ENCODE measurements at places on chromosomes 2 and 18.

- DNase-seq = no peak
Measured at GRCh38 chr2:226423498-226423960, 376.1 kb downstream of the IRS1 start.

DNA sequence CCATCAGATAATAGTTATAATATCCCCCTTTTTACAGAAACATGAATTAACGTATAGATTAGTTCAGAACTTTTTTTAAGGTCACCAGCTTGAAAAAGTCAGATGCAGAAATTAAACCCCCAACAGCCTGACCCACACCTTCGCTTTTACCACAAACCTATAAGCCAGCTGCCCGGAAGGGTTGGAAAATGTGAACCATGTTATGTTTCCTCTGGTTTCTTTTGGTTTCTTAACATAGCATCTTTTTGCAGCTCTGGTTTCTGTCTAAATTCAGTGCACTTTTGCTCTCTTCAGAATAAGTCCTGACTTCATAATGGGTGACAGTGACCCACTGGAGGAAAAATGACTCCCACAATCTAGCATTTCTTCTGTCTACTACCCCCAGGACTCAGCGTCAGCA is 381.7 kb upstream of the DDX18 start:
- DNase-seq = no peak

DNA sequence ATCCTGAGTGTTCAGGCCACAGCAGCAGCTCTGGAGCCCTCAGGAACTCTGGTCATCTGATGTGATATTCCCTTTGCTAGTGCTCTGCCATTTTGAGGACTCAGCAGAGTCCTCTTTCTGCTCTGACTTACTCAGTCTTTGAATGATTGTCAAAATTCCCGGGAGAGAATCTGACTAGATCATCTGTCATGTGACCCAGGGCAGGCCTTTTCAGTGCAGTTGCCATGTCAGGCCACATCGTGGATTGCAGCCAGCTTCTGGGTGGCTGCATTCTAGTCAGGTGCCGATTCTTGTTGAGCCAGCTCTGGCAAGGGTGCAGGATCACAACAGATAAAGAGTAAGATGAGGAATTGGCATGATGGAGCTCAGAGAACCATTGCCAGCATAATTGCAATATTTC is 795.6 kb downstream of the CPS1 start:
- no peak for DNase-seq

GRCh38 chr2:161232571-161232970 is 72.3 kb downstream of the TANK start:
- DNase-seq = no peak

DNA sequence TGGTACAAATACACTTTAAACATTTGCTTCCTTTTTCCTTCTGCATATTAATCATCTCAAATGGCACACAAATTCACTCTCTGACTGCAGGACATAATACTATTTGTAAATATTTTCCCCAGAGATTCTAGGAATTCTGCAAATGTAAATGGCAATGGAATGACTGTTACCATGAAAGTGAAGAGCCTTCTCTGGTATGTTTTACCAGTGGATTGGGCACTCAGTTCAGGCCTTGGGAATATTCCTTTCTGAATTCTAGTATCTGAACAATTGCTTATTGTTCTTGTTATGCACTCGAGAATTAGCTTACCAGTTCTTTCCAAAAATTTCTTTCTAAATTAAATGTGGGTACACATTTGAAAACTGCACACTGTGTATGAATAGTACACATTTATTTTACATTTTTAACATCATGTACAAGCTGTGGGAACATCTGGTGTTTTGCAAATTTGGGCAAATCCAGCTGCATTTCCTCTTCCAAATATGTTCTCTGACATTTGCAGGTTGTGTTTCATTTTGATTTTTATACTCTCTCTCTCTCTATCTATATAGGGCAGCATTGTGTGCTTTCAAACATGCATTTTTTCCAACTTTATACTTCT is 289.1 kb downstream of the NBAS start:
- DNase-seq = no peak

DNA sequence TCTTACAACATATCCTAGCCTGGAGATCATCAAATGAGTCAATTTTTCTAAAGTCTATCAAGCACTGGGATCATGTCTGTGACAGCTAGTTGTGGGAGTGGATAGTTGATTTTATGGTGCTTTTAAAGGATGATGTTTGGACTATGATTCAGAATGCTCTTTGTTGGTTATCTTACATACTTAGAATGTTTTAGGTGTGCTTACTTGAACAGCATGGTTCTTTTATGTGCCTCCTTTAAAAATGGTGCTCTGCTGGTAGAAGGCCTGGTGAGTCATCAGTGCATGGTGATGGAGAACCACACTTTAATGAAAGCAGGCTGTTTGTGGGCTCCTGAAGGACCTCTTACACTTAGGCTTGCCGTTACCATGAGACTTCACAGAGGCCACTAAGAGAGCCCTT is 682.7 kb upstream of the FANCL start:
- DNase-seq = no peak

- no peak for DNase-seq
Measured at GRCh38 chr2:39220136-39220535, 23.6 kb downstream of the CDKL4 start.

DNA sequence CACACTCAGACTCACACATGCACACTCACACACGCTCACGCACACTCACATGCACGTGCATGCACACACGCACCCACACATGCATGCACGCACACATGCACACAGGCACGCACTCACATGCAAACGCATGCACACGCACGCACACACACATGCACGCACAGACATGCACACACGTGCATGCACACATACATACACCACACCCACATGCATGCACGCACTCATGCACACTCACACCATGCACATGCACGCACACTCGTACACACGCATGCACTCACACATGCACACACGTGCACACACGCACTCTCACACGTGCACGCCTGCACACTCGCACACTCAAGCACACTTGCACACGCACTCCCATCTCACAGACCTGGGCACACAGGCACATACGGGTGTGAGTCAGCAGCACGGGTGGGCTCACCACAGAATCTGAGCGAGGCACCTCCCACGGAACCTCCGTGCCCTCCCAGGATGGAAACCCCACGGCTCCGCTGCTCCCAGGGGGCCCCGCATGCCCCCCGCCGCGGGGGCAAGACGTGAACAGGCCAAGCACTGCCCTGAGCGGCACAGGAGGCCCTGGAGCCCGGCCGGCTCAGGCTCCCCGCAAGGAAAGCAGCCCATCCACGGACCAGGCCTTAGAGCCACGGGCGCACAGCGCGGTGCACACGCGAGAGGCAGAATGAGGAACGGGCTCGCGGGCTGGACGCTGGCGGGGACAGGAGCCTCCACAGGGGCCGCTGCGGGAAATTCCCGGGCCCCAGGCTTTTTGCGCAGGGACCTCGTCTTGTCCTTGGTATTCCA is 8.4 kb upstream of the KCNG2 start:
- DNase-seq = no peak

DNA sequence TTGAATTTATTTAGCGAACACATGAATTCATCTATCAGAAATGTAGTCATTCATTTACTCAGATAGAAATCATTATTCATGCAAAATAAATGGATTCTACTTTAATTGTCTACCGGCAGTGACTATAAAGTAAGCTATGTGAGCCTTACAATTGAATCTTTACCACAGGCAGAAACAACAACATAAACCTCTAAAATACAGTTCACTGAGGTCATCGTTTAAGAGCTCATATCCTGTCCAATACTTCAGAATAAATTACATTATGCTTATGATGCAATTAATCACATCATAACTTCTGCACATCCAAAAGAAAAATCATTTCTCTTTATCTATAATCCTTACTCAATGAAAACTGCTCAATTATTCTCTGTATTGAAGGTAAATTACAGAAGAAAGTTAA is 244.7 kb downstream of the HNMT start:
- DNase-seq = no peak

GRCh38 chr2:238684362-238685326 is 163.2 kb upstream of the TWIST2 start:
- DNase-seq = no peak

DNA sequence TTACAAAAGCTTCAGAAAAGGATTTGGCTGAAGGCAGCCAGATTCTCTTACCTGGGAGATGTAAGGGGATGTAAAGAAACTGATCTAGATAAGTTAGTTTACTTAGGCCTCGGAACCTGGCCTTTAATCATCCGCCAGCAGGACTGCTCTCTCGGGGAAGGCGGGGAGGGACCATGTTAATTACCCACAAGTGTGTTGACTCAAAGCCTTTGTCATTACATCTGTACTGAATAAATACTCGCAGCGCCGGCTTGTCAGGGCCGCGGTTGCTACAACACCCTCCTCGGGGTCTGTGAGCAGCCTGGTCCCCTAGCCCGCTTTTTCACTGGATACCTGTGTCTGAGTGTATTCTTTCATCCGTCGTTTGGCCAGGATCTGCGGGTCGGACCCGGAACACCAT is 6.7 kb downstream of the CHMP3 start:
- no peak for DNase-seq

DNA sequence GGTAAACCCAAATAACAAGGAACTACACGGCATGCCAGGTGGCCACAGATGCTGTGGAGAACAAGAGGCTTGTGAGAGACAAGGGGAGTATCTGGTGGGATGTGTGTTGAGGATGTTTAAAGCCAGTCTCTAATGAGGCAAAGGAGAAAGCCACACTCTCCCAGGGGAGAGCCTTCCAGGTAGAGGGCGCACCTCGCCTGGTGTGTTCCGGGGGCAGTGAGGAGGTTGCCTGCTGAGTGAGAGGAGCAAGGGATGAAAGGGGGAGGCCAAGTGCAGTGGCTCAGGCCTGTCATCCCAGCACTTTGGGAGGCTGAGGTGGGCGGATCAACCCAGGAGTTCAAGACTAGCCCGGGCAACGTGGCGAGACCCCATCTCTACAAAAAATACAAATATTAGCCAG is 16.2 kb downstream of the SAG start:
- DNase-seq = no peak

DNA sequence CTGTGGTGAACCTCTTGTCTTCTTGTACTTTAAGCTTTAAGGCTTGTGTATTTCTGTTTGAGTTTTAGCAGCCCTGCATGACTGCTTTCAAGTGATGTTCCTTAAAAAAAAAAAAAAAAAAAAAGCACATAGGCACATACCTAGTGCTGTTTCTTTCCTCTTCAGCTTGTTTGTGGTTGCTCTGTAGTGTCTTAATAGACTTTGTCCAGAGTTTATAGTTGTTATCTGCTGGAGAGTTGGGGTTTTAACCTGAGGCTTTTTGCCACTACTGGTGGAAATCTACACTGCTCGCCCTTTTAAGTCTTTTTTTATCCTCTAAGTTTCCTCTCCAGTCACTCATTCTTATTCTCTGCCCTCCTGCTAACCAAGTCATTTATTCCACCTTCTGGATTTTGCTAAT is 34.5 kb downstream of the AGFG1 start:
- no peak for DNase-seq

DNA sequence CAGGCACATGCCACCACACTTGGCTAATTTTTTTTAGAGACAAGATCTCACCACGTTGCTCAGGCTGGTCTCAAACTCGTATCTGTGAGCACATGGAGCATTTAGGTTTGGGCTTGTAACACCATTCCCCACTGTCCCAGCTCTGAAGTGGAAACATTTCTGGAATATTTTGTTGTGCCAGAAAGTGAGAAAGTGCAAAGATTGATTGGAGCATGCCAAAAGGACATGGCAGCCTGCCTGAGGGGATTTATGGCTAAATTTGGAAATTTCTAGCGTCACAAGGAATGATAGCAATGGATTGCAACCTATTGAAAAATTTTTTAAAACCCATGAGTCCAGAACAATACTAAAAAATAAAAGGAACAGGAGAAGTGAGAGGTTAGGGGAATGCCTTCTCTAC is 136.8 kb downstream of the ESCO1 start:
- no peak for DNase-seq

DNA sequence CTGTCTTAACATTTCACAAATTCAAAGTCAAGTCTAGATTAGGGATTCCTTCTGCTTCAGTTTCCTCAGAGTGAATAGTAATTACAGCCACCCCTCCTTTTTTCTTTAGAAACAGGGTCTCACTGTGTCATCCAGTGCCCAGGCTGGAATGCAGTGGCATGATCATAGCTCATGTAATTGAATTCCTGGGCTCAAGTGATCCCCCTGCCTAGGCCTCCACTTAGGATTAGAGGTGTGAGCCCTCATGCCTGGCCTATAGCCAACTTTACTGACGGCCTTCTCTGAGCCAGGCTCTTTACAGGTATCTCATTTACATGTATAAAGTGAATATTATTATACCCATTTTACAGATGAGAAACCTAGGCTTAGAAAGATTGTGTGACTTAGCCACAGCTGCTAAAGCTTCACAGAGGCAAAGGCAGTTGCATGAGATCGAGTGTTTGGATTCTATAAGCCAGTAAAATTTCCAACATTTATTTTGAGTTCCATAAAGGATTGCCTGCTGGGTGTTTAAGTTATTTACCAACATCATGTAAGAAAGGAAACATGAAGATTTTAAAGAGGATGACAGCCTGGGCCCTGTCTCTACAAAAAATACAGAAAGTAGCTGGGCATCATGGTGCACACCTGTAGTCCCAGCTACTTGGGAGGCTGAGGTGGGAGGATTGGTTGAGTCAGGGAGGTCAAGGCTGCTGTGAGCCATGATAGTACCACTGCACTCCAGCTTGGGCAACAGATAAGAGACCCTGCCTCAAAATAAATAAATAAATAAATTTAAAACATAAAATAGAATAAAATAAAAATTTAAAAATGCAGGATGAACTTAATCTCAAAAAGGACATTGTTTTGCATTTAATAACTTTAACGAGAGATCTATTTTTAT is 1.8 kb downstream of the ENOSF1 start:
- no peak for DNase-seq

GRCh38 chr18:75104483-75104882 is 104.5 kb downstream of the PTGR3 start:
- no peak for DNase-seq

DNA sequence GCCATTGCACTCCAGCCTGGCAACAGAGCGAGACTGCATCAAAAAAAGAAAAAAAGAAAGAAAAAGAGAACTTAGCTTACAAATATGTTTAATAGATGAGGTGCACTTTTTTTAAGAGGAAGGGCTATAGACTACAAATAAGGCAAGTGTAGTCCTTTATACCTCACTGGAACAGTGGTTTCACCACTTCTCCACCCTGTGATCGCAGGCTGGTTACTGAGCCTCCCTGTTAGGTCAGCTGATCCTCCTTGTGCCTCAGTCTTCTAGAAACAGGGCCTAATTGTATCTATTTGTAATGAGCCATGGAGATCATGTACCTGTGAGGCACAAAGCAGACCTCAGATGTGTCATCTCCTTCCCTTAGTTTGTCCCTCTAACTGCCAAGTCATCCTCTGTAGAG is 4.5 kb downstream of the CXCR2 start:
- no peak for DNase-seq

GRCh38 chr2:189109921-189110397 is 69.6 kb downstream of the COL5A2 start:
- DNase-seq = no peak

DNA sequence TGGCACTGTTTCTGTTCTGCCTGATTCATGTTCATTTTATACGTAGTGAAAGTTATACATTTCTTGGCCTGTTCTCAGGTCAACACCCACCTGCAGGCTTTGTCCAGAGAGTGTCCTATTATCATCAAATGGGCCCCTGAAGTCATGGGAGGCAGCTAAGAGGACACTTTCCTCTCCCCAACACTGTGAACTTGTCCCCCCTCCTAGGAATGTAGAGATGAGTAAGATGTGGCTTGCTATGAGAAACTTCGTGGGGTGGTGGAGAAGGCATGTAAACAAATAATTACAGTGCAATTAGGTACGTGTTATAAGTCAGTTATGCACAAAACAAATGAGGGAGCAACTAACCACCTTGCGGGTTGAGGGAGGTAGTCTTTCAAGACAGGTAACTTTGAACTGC is 57.9 kb downstream of the COL4A3 start:
- DNase-seq = no peak

Data from GM18507 (cell line).